ENCODE measurements at places on chromosomes 4 and X.

- no peak for DNase-seq
Observed at GRCh38 chrX:112081781-112082652, 559 bp downstream of the TRPC5 start.

GRCh38 chr4:107951551-107951950 lies 20.2 kb downstream of the CYP2U1 start:
- DNase-seq = no peak

- no peak for DNase-seq
Observed at GRCh38 chr4:22416403-22416802, 99.5 kb downstream of the ADGRA3 start.

DNA sequence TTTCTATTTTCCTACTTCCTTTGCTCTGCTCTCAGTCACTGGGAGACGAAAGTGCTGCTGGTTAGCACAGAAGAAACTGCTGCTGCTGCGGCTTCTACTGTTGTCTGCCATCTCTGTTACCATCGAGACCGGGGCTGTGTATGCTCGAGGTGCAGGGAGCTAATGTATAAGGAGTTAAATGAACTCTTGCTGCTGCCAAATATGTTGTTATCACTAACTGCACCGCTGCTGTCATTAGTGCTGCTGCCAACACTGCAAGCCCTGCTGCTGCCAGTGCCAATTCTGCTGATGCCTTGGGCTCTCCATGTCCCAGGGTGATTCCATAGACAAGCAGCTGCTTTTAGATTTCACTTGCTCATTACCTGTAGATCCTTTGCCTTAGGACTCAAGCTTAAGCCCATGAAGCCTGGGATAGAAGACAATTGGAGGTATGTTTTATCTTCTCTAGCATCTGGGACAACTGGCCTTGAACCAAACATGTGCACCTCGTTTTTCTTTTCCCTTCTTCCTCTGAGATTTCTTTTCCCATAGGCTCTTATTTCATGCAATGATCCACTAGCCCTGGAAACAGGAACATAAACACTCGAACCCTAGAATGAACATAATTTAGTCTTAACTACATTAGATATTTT lies 107.8 kb downstream of the CCSER1 start:
- DNase-seq = no peak

DNA sequence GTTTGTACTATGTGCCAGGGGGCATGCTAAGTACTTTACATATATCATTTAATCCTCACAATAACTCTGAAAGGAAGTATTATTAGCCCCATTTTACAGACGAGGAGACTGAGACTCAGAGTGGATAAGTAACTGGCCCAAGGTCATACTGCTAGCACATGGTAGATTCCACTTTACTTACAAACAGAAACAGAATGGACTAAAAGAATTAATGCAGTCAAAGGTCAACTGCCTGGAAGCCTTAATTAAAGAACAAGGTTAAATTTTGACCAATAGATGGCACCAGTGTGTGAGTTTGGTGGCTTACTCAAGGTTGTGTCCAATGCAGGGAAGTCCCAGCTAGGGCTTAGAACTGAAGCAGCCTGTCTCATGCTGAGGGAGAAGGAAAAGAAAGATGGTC lies 4.7 kb downstream of the RIPPLY1 start:
- DNase-seq = no peak

GRCh38 chr4:179071131-179071530 lies 1628.9 kb upstream of the AGA start:
- DNase-seq = no peak

DNA sequence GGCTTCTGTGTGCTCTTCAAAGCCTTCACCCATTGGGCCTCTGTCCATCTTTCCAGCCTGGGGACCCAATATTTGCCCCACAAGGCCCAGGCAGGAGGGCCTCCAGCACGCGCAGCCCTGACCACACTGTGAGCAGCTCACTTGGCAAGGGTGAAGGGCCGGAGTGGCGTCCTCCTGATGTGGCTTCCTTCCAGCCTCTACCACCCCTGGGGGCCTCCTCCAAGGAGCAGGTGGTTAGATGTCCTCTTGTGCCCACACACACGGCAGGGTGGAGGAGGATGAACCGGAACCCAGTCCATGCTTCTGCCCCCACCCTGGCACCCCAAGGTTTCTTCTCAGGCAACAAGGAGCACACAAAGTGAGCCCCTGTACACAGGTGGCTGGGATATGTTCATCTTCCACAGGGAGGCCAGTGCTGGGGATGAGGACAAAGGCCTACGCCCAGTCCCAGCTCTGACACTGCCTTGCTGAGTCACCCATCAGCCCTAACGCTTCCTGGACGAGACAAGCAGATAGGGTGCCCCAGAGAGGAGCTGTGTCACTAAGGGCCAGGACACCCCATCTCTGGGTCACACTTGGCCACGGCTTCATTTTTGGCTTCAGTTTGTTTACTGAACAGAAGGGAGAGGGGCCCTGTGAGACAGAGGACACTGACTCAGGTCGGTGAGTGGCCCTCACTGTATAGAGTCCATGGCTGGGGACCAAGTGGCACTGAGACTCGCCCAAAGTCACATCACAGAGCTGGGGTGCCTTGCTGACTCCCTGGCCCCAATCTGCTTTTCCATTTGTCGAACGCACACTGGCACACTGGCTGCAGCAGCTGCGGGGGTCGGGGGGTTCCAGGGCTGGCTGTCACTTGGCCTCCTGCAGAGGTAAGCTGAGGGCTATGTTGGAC lies 1.9 kb downstream of the UBL4A start:
- no peak for DNase-seq

GRCh38 chr4:128303986-128304385 lies 16.4 kb upstream of the PGRMC2 start:
- no peak for DNase-seq

GRCh38 chr4:143082701-143083100 lies 102.0 kb upstream of the USP38 start:
- no peak for DNase-seq

GRCh38 chr4:94068753-94069719 lies 138.6 kb upstream of the SMARCAD1 start:
- no peak for DNase-seq

DNA sequence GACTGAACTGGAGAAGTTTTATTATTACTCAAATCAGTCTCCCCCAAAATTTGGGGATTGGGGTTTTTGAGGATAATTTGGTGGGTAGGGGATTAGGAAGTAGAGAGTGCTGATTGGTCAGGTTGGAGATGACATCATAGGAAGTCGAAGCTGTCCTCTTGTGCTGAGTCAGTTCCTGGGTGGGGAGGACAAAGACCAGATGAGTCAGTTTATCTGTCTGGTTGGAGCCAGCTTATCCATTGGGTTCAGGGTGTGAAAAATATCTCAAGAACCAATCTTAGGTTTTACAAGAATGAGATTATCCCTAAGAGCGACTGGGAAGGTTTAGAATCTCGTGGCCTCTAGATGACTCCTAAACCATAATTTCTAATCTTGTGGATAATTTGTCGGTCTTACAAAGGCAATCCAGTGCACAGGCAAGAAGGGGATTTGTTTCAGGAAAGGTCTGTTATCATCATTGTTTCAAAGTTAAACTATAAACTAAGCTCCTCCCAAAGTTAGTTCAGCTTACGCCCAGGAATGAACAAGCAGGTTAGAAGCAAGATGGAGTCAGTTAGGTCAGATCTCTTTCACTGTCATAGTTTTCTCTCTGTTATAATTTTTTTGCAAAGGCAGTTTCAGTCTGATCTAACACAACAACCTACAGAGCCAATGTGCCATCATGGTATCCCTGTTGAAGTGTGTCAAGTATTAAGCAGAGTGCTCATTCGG lies 274.5 kb downstream of the SLC7A11 start:
- no peak for DNase-seq

Data from stimulated activated CD4-positive, alpha-beta T cell treated with anti-CD3 and anti-CD28 coated beads, Interleukin-15, amount 100 ng/mL, for 1 hour (primary cell).